CD4-positive, alpha-beta memory T cell (primary cell): ENCODE measurements at places on chromosomes 3 and 15.

DNA sequence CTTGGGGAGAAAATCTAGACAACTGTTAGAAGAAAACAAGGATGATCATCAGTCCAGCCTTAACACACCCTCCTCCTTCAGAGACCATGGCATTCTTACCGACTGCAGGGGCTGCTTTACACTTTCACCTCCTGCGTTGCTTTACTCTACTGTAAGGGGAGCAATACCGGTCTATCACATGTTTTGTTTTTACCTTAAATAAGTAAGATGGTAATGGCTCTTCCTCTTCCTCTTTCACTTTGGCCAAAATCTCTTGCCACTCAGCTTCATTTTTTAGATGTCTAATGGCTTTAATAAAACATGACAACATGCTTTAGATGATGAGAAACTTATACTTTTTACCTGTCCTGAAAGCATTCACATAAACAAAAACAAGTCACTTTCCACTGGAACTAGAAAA is 33.4 kb upstream of the STIMATE start:
- no peak overlapping the region for H3K4me3 ChIP-seq
- DNase-seq, result no peak
- peaks cover 16% of the 10 kb centered on the region for H3K36me3 ChIP-seq
- H3K27me3 ChIP-seq, result no peaks in the 10 kb centered on the region
- H3K4me1 ChIP-seq, result peaks cover 11% of the 10 kb centered on the region

DNA sequence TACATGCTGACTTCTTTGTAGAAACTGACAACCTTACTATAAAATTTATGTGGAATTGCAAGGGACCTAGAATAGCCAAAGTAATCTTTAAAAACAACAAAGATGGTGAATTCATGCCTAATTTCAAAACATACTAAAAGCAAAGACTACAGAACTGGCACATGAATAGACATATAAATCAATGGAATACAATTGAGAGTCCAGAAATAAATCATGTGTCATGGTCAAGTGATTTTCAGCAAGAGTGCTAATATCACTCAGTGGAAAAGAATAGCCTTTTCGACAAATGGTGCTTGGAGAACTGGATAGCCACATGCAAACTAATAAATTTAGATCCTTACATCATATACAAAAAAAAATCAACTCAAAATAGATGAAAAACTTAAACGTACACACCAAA is 8.7 kb downstream of the IMPG2 start:
- no peaks in the 10 kb centered on the region for H3K36me3 ChIP-seq
- no peak overlapping the region for H3K4me3 ChIP-seq
- no peaks in the 10 kb centered on the region for H3K4me1 ChIP-seq

DNA sequence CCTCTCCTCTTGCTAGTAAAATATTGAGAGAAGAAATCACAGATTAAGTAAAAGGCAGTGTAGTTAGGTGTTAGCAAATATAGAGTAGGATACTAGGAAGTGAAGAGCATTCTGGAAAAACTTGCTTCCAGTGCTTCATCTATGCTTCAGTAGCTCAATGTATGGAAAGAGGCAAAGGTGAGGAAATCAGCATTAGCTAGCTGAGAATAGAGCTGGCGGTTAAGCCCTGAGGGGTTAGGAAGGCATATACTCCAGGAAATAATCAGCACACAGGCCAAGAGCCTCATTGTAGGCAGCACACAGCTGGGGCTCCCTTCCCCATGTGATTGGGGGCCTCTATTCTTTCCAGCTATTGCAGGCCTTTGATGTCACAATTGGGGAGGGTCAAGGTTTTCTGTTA is 13.8 kb downstream of the RCCD1 start:
- peaks cover 5% of the 10 kb centered on the region for H3K36me3 ChIP-seq
- H3K27ac ChIP-seq, result no peak overlapping the region
- no peak for DNase-seq

- no peak overlapping the region for H3K27ac ChIP-seq
- H3K27me3 ChIP-seq, result no peaks in the 10 kb centered on the region
- no peak for DNase-seq
Measured at GRCh38 chr3:88030210-88030609, 28.6 kb downstream of the CGGBP1 start.

- DNase-seq, result peak; percentile 10
- no peak overlapping the region for H3K4me3 ChIP-seq
- H3K27ac ChIP-seq, result no peak overlapping the region
- H3K4me1 ChIP-seq, result peaks cover 25% of the 10 kb centered on the region
- peaks cover 7% of the 10 kb centered on the region for H3K36me3 ChIP-seq
- H3K27me3 ChIP-seq, result no peaks in the 10 kb centered on the region
Measured at GRCh38 chr15:89203705-89204273, 17.6 kb downstream of the RLBP1 start.

DNA sequence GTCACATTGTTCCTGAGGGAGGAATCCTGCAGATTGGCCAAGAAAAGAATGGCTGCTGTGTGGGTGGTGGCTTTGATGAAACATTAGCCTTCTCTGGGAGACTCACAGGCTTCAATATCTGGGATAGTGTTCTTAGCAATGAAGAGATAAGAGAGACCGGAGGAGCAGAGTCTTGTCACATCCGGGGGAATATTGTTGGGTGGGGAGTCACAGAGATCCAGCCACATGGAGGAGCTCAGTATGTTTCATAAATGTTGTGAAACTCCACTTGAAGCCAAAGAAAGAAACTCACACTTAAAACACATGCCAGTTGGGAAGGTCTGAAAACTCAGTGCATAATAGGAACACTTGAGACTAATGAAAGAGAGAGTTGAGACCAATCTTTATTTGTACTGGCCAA is 6.1 kb downstream of the PTX3 start:
- H3K27me3 ChIP-seq, result no peaks in the 10 kb centered on the region
- no peak overlapping the region for H3K4me3 ChIP-seq
- H3K36me3 ChIP-seq, result no peaks in the 10 kb centered on the region
- no peak overlapping the region for H3K27ac ChIP-seq
- no peaks in the 10 kb centered on the region for H3K4me1 ChIP-seq
